ENCODE measurements at places on chromosomes 2 and 18. TPM values are rescaled to one million over a fixed set of nuclear protein-coding genes. Genes with fewer than 3 reads are reported as not detected.

The FSIP2 gene
- 0.24 TPM for total RNA-seq

The GPR39 gene
- 1.4 TPM for total RNA-seq

The POLR1A gene
- total RNA-seq = 27.5 TPM

The MALL gene
- 248 TPM for total RNA-seq

The ADRA2B gene
- total RNA-seq = not detected

DNA sequence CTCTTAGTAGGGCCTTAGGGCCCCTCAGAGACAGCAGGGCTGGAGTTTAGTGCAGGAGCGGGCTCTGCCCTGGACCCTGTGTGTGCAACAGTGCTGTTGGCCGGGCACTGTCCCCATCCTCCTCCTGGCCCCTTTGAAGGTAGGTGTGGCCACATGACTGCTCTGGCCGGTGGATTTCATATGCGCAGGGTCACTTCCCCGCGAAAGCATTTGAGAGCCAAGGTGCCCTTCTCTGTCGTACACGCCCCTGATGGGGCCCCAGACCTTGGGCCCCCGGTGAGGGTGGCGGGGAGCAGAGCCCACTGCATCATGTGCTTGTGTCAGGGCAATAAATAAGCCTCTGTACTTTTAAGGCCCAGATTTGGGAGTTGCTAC, 15.5 kb downstream of the TMEM177 start:
- ATAC-seq = no peak

DNA sequence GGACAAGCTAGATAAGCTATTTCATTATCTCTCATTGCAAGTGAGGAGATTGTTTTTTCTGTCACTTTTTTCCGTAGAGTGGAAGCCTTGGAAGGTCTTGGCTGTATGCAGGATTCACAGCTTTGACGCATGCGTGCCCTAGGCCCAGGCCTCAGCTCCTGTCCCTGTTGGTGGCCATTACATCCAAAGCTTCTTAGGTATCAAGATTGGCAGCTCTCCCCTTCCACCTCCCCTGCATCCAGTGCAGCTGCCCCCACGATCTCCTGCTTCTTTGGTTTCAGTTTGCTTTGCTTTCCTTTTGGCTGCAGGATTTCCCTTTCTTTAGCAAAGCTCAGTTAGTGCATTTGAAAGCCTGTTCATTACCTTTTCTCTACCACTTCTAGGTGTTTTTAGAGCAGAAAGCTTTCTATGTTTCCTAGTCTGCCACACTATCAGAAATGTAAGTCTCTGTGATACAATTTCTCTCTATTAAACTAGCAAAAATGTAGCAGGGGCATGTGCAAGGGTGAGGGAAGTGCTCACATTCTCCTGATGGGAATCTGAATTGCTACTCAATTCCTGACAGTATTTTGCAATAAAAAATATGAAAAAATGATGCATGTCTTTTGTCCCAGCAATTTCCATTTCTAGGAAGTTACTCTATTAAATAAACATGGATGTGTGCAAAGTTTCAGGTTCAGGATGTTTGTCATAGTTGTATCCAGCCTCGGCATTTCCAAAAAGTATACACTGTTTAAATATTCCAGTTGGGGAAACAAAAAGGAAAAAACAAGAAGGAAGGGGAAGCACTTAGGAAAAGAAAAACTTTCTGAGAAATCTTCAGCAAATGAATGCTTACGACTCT, 91.2 kb downstream of the LIPG start:
- no peak for ATAC-seq

Measured in esophagus mucosa (tissue), 1 donor.